ENCODE measurements at places on chromosomes 4 and X.

GRCh38 chr4:159048166-159048886 lies 54.6 kb upstream of the RAPGEF2 start:
- DNase-seq: no peak

DNA sequence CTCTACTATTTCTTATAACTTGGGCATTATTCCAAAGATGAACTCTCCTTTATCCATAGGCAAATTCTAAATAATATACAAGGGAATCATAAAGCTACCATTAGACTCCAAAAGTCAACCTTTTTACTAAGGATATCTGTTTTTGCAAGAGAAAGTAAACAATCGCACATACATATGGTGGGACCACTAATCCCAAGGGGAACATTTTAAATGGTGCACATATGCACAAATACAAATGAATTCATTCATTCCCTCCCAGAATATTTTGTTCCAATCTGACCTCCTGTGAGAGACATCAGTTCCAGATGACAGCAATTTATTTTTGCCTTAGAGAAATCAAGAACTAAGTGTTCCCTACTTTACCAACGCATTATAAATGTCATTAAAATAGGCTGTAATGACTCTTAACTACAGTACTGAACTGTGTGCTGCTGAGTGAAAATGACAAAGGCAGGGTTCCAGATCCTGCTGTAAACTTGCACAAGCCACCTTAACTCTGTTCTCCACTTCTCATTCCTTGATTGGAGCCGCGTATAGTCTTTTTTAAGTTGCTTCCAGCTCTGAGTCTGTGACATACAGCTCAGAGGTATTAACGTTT lies 2.0 kb downstream of the DHX15 start:
- no peak for DNase-seq

GRCh38 chrX:103343105-103343504 lies 13.1 kb downstream of the TCEAL7 start:
- peak; percentile 60 for DNase-seq

GRCh38 chr4:43959976-43960375 lies 488.6 kb downstream of the KCTD8 start:
- DNase-seq: no peak

GRCh38 chr4:86652332-86652932 lies 58.3 kb downstream of the PTPN13 start:
- DNase-seq: no peak

DNA sequence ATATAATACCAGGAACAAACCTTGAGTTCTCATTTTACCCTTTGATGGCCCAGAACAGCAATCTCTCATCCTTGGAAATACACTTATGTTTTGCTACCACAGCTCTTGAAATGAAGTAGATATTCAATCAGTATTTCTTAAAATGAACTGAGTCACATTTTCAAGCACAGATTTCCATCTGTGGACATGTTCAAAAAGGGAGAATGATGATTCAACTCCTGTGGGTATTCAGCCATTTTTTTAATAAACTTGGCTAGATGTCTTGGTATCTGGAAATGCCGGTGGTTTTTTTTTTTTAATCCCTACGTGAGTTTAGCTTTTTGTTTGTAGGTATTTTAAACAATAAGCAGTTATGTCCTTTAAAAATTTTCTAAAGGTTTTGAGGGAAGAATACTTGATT lies 64.2 kb upstream of the TRPC5OS start:
- DNase-seq: no peak

- no peak for DNase-seq
Observed at GRCh38 chr4:137597752-137598430, 65.6 kb upstream of the PCDH18 start.

- DNase-seq: no peak
Observed at GRCh38 chr4:172806841-172807240, 361.8 kb upstream of the GALNT7 start.

- no peak for DNase-seq
Observed at GRCh38 chr4:2257361-2258081, 4.4 kb downstream of the MXD4 start.

GRCh38 chr4:24935856-24936255 lies 23.0 kb upstream of the CCDC149 start:
- no peak for DNase-seq

- peak; percentile 2 for DNase-seq
Observed at GRCh38 chrX:17160975-17161374, 214.0 kb upstream of the NHS start.

GRCh38 chr4:151718984-151719955 lies 41.5 kb downstream of the GATB start:
- DNase-seq: no peak

DNA sequence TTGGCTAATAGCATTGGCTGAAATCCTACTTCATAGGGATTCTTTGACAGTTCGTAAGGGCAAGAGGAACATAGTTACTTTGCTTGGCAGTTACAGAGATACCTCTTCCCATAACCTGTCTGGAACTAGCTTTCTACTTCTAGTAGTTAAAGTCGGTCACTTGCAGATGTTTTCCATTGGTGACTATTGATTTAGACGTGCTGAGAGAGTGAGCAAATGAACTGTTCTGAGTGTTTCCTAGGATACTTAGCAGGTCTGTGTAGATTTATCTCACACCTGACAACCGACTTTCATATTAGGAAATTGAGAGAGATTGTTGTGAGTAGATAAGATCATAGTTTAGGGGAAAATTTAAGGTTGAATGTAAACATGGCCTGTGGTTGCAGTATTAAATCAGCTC lies 116.8 kb downstream of the TSPAN7 start:
- DNase-seq: no peak

GRCh38 chr4:184699941-184700340 lies 34.0 kb downstream of the CENPU start:
- no peak for DNase-seq

DNA sequence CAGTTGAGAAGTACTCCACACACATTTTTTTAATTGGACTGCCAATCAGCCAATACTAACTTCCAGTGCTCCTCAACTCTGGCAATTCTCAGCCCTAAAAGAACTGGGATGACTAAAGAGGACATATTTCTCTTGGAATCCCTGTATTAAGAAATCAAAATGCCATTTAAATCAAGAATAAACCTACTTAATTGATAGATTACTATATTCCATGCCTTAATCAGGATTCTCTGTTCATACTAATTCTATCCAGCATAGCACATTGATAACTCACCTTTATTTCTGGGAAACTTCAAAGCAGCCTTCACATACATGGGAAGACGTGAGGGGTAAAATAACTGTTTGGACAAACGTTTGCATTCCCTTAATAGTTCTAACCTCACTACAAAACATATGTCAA lies 93.0 kb upstream of the DKK2 start:
- DNase-seq: no peak

- no peak for DNase-seq
Observed at GRCh38 chr4:87180767-87181166, 39.7 kb downstream of the KLHL8 start.

- DNase-seq: no peak
Observed at GRCh38 chr4:7048642-7049041, 5.5 kb downstream of the TADA2B start.

DNA sequence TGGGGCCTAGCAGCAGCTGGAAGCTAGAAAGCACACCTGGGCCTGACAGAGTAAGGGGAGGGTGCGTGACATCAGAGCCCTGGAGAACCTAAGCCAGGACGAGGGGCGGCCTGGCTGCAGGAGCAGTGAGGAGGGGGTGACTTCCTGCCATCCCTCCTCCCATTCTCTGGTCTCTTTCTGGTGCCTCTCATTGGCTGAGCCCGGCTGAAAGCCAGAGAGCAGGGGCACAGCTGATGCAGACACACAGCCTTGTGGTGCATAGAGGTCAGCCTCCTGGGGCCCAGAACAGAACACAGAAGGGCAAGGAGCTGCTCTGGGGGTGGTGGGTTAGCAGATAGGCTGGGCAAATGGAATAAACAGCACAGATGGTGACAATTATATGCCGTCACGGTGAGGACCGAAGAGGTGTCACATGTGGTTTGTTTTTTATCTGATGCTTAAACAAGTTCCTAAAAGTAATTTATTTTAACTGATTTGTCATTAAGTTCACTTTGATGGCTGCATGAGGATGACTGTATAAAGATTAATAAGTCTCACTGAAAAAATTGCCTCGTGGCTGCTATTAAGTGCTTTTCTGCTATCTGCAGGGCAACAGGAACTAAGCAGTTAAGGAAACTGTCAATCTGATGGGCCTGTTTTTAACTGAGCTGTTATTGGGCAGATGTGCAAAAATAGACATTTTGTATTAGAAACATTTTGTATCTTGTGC lies 102.0 kb downstream of the FNIP2 start:
- DNase-seq: peak; percentile 9

DNA sequence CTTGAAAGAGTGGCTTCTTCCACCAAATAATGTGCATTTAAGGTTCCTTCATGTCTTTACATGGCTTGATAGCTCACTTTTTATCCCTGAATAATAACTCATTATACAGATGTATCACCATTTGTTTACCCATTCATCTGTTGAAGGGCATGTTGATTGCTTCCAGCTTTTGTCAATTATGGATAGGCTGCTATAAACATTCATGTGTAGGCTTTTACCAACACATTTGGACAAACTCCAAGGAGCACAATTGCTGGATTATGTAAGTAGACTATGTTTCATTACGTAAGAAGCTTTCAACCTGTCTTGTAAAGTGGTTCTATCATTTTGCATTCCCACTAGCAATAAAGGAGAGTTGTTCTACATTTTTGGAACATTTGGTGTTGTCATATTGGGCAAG lies 2637.0 kb downstream of the PCDH7 start:
- DNase-seq: no peak

GRCh38 chr4:86769794-86770193 lies 79.4 kb downstream of the SLC10A6 start:
- DNase-seq: no peak

GRCh38 chr4:14769993-14770392 lies 232.3 kb upstream of the CPEB2 start:
- no peak for DNase-seq

GRCh38 chr4:153519687-153520086 lies 53.5 kb downstream of the TMEM131L start:
- DNase-seq: no peak

GRCh38 chr4:15963576-15963975 lies 601 bp upstream of the FGFBP2 start:
- DNase-seq: no peak

DNA sequence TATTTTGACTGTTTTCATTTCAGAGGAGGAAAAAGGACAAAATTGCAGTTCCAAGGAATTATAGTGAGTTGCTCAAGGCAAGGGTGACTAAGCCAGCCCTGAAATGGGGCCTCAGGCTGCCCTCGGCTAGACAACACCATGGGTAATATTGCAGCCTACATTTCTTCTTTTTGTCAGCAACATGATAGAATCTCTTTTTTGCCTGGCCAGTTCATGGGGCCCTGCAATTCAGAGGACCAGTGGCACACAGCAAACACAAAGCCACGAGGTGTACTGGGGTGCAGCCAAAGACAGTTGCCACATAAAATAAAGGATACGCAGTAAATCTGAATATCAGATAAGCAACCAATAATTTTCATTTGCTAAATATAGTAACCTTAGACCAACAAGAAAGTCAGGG lies 41.8 kb downstream of the RBM47 start:
- no peak for DNase-seq

DNA sequence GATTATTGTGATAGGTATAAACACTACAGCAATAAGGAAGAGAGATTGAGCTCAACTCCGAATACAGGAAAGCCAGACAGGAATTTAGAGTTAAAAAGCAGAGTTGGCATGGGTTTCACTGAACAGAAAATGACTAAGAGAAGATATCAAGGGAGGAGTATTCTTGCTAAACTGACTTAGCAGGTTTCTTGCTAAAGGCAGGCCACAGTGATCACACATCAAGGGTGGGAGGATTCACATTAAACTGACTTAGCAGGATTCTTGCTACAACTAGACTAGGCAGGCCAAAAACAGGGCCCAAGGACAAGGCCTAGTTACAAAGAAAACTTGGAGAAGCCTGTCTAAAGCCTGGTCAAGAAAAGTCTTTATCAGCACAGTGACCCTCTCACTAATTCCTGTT lies 195.1 kb downstream of the MAGEB5 start:
- DNase-seq: peak; percentile 4

GRCh38 chrX:125219852-125220251 lies 99.8 kb upstream of the TEX13C start:
- DNase-seq: peak; percentile 49

- no peak for DNase-seq
Observed at GRCh38 chr4:33724685-33725084, 2519.6 kb downstream of the ARAP2 start.

GRCh38 chrX:41332408-41333002 lies 1.5 kb upstream of the DDX3X start:
- DNase-seq: peak; percentile 35

GRCh38 chr4:85149676-85150075 lies 183.2 kb upstream of the WDFY3 start:
- no peak for DNase-seq

GRCh38 chrX:82816562-82816961 lies 691.5 kb upstream of the POU3F4 start:
- no peak for DNase-seq
